Activated T-helper 1 cell treated with anti-CD3 and anti-CD28 coated beads, Interleukin-12 subunit alpha, Interleukin-12 subunit beta, Interleukin-2, Interleukin-4 antibody, amounts not matched to agents 30 ng/mL and 10 ng/mL and 1 ng/mL, durations not matched to agents 14 hours and 24 hours and 36 hours (primary cell): ENCODE measurements at places on chromosomes 1 and 21. TPM values are rescaled to one million over a fixed set of nuclear protein-coding genes. Genes with fewer than 3 reads are reported as not detected.

A3GALT2 gene
- total RNA-seq: not detected in 2 replicates

FABP3 gene
- total RNA-seq: not detected in 2 replicates

CFAP107 gene
- not detected in 2 replicates for total RNA-seq

LCE1F gene
- not detected in 2 replicates for total RNA-seq

DNA sequence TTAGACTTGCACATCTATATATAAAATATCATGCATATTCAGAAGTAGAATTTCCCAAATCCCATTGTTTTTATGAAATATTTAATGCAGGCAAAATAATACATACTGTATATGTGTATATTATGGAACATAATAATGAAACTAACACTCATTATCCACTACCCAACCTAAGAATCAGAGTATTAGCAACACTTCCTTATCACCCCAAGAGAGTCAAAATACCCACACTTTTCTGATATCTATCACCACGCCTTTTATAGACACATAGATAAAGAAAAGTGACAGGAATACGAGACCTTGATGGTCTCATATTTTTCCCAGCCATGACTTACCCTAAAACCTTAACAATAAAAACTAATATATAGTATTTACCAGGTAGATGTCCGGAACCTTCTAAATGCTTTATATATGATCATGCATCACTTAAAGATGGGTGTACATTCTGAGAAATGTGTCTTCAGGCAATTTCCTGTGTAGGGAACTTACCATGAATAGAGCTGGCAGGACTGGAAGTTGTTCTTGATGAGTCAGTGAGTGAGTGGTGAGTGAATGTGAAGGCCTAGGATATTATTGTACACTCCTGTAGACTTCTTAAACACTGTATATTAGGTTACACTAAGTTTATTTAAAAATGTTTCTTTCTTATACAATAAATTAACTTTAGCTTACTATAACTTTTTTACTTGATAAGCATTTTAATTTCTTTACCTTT is 45.5 kb downstream of the TNFSF4 start:
- no peak for DNase-seq

- no peak for DNase-seq
Observed at GRCh38 chr1:25004355-25004754, 74.3 kb upstream of the RUNX3 start.

DNA sequence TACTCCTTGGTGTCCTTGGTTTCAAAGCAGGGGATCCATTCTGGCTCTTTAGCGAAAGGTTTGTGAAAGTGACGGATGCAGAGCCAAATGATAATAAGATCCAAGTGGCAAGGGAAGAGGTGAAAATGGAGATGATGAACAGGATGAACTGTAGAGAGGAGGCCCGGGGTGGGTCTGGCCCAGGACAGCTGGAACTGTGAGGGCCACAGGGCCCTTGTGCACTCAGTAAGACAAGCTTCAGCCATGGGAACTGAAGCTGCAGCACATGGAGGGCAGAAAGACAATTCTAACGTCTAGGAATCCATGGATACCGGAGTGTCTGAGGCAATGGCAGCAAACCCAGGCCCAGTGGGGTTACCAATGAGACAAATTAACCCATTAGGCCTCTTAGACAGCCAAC is 4.8 kb downstream of the KCNA2 start:
- no peak for DNase-seq

- DNase-seq: no peak
Observed at GRCh38 chr1:87650306-87650705, 321.6 kb downstream of the LMO4 start.

DNA sequence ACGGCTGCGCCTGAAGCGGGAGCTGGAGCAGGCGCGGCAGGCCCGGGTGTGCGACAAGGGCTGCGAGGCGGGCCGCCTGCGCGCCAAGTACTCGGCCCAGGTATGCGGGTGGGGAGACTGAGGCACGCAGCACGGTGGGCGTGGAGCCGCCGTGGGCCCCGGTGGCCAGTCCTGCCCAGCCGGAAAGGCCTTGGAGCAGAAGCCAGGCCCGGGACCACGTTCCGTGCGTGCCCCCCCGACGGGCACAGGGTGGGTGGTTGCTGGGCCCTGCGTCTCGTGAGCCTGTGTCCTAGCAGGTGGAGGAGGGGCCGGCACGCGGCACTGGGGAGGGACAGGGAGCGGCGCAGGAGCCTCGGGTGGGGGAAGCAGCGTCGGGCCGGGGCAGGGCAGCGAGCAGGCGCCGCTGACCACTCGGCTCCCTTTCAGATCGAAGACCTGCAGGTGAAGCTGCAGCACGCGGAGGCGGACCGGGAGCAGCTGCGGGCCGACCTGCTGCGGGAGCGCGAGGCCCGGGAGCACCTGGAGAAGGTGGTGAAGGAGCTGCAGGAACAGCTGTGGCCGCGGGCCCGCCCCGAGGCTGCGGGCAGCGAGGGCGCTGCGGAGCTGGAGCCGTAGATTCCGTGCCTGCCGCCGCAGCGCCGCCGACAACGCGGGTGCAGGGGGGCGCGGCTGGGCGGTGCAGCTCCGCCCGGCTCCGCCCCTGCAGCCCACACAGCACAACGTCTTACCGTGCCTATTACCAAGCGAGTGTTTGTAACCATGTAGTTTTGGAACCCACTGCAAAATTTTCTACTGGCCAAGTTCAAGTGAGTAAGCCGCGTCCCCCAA is 78.2 kb downstream of the SKI start:
- no peak for DNase-seq

DNA sequence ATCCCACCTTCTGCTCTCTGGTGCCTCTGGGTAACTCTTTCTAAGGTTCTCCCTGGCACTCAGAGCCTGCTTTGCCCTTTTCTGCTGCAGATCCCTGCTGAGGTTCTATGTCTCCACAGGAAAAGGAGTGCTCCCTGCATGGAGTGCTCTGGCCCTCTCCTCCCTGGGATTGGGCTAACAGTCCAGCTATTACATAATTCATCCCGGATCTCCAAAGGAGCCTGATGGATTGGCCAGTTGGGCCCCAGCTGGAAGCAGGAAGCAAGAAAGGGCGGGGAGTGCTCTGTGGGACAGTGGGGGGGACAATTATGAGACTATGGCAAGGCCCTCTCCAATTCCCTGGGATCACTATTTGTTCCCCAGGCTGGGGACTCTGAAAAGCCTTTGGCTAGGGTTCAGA is 51.9 kb upstream of the GOLT1A start:
- DNase-seq: no peak

GRCh38 chr1:245483247-245483646 is 328.5 kb downstream of the KIF26B start:
- no peak for DNase-seq

DNA sequence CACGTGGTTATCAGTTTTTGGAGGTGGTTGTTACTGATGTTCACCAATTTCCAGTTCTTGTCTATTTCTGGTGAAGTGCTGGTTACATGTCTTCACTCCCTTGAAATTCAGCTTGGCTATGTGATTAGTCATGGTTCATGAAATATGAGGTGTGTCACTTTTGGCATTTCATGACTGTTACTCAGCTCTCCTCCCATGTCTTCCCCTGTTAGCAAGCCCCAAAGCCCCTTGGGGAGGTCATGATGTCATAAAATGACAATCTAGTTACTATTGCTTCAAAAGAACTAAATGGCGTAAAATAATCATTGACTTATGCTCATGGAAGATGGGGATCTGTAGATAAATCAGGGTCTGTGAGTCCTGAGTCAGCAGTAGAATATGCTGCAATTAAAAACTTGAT is 425.1 kb downstream of the SETD4 start:
- no peak for DNase-seq

DNA sequence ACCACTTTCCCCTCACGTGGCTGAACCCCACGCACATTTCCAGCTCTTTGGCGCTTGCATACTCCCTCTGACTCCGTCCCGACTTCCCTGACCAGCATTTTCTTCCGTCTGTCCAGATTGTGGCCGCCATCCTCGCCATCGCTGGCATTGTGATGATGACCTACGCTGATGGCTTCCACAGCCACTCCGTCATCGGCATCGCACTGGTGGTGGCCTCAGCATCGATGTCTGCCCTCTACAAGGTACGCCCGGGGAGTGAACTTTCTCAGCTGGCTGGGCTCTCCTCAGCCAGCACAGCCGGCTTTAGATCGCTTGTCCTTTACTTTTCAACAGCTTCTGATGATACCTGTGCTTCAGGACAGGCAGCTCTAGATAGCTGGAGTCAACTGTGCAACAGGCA is 56.8 kb upstream of the COA6 start:
- no peak for DNase-seq
